Myocyte (in vitro differentiated cells): ENCODE measurements at places on chromosomes 16 and 17. TPM values are rescaled to one million over a fixed set of nuclear protein-coding genes. Genes with fewer than 3 reads are reported as not detected.

The REXO5 gene
- 5.7 and 7.2 TPM in 2 replicates for total RNA-seq

The ARMC5 gene
- total RNA-seq: 17.2 and 21.5 TPM in 2 replicates

The NECAB2 gene
- 0.16 TPM in 1 of 2 replicates, not detected in the other for total RNA-seq

The GPR179 gene
- total RNA-seq: 0.03 and 0.05 TPM in 2 replicates

The SDK2 gene
- total RNA-seq: not detected in 2 replicates

The ANKRD40CL gene
- total RNA-seq: not detected in 2 replicates

The PIRT gene
- total RNA-seq: not detected in 2 replicates

The ITGB3 gene
- 1.5 and 3.5 TPM in 2 replicates for total RNA-seq

The STX8 gene
- total RNA-seq: 44.6 and 55.9 TPM in 2 replicates

The TCAP gene
- total RNA-seq: 10.1 and 23.1 TPM in 2 replicates

The HEXIM2 gene
- total RNA-seq: 11.6 and 13.5 TPM in 2 replicates

The SLC6A2 gene
- total RNA-seq: not detected in 2 replicates

The KRT17 gene
- 0.32 and 2.4 TPM in 2 replicates for total RNA-seq

The ADAM11 gene
- total RNA-seq: 0.16 and 0.31 TPM in 2 replicates

The COPZ2 gene
- 45.8 and 57.6 TPM in 2 replicates for total RNA-seq

The KRTAP1-5 gene
- 0.19 and 0.57 TPM in 2 replicates for total RNA-seq

The KIF1C gene
- 146 and 162 TPM in 2 replicates for total RNA-seq

The HGS gene
- total RNA-seq: 101 and 123 TPM in 2 replicates
